ENCODE measurements at places on chromosomes 16 and 17.
A peak's percentile ranks its signal among the peaks of the same experiment; 100 is the strongest.

DNA sequence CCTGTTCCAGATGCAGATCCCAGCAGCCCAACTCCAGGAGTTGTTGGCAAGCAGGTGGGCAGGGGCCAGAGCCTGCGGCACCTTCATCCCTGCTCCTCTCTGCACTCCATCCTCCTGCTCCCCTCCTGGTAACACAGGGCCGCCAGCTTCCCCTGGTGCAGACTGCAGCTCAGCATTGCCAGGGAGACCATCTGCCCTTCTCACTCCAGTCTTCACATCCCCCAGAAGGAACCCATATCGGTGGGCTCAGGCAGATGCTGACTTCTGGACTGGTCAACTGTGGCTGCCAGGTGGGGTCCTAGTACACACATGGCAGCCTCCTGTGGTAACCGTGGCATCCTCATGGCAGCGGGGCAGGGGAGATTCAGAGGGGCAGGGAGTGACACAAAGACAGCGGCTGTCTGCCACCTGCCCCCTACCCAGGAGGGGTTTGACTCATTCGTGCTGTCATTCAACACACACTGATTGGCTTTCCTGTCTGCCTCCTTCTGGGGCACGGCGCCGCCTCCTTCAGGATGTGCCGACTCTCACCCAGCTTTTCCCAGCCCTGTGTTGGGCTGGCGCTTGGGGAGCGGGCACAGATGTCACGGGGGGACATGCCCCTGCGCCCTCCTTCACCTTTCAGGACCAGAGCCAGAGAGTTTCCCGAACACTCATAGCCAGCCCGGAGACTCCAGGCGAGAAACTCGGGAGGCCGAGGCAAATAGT is 120.9 kb downstream of the CMIP start:
- no peak for DNase-seq

DNA sequence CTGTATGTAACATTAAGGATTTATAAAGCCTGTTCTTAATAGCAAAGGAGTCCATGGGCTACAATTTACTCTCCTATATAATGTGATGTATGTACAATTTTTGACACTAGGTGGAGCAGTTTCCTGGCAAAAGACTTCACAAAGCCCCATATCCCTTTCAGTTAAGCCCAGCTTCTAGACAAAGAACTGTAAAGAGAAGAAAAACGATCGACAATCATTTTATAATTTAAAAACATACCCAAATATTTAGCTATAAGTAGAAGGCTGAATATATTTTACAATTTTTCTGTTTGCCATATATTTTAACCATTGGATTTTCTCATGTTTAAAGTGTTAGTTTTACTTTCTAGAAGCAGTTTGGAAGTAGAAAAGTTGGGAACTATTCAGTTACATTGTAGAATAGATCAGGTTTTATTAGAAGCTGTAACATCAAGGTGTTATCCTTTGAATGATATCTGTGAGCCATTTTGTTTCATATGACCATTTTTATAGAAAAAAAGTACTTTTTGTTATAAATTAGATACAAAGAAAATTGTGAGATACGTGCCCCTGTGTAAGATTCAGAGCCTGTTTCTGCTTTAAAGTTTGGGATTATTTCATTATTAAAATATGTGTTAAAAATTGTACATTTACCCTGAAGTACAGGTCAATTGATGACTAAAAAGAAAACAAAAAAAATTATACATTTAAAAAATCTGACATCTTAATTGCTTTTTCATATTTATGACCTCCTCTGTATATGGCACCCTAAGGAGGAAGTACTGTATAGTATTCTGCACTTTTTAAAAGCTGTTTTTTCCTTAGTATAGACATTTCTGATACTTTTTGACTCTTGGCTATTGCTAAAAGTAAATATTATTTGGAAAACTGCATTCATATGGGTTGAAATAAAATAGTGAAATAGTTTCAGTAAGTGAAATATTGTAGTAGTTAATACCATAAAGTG is 46.3 kb downstream of the VMP1 start:
- peak; percentile 96 for DNase-seq

DNA sequence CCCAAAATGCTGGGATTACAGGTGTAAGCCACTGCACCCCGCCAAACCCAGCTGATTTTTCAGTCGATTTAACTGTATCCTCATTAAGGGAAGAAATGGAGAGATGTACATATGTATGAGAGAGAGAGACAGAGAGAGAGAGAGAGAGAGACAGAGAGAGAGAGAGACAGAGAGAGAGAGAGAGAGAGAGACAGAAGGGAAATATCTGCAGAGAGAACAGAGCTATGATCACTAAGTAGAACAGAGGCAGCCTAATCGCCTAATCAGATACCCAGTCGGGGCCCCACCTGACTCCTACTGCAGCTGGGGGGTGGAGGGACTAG is 70.0 kb downstream of the RBBP6 start:
- no peak for DNase-seq

DNA sequence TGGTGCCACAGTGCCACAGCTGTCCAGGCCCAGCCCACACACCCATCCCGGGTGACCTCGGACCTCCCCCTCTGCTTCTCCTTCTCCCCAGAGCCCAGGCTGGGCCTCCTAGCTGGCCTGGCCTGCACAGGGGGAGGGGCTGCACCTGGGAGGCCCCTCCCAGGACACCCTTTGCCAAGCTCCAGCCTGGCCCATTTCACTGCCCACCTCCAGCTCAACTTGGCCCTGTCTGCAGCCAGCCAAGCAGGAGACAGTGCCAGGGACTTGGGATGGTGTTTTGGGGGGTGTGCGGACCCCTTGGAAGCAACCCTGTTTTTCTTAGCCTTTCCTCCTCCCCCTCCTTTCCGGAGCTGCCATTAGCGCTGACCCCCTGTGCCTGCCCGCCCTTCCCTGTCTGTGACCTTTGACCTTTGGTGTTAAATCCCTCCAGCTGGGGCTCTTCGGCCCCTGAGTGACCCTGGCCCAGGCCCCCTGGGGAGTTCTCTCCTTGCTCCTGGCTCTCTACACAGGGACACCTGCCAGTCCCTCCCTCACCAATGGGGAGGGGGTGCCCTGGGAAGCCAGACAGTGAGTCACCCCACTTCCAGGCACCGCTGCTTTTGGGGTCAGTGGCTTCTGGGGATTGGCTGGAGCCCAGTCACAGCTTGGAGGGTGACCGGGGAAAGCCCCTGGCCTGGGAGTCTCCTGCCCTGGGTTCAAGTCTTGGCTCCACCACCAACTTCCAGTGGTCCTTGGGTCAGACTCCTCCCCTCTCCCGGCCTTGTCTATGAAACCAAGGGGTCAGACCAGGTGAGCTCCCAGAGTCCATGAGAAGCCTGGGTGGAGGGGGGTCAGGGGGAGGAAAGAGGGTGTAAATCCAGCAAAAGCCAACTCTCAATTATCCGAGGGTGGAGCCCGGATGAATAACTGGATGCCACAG is 1.9 kb downstream of the GLIS2 start:
- DNase-seq = peak; percentile 63

- no peak for DNase-seq
These were observed 271.8 kb downstream of the CPPED1 start for GRCh38 chr16:12531937-12532336.

GRCh38 chr16:87140211-87141200 is 176.7 kb downstream of the C16orf95 start:
- no peak for DNase-seq

GRCh38 chr17:73783945-73784603 is 139.8 kb upstream of the SDK2 start:
- DNase-seq = no peak

GRCh38 chr17:4514206-4514605 is 15.5 kb downstream of the SPNS2 start:
- DNase-seq = no peak

Measured in fibroblast of the aortic adventitia (primary cell).